ENCODE measurements at places on chromosomes 7 and 10. TPM values are rescaled to one million over a fixed set of nuclear protein-coding genes. Genes with fewer than 3 reads are reported as not detected.
A peak's percentile ranks its signal among the peaks of the same experiment; 100 is the strongest.

Gene TFR2
- total RNA-seq: 9.8 TPM

Gene FOXI2
- not detected for total RNA-seq

Gene UBTD1
- total RNA-seq: 0.75 TPM

Gene CDHR3
- total RNA-seq: 10.2 TPM

GRCh38 chr7:116315803-116316202, 105.5 kb downstream of the TES start:
- no peaks in the 10 kb centered on the region for H3K36me3 ChIP-seq
- no peak overlapping the region for H3K27ac ChIP-seq
- no peak overlapping the region for H3K4me3 ChIP-seq
- H3K27me3 ChIP-seq: no peaks in the 10 kb centered on the region

- H3K4me3 ChIP-seq: no peak overlapping the region
- no peak for DNase-seq
Measured at GRCh38 chr10:99754670-99755069, 22.6 kb downstream of the CUTC start.

DNA sequence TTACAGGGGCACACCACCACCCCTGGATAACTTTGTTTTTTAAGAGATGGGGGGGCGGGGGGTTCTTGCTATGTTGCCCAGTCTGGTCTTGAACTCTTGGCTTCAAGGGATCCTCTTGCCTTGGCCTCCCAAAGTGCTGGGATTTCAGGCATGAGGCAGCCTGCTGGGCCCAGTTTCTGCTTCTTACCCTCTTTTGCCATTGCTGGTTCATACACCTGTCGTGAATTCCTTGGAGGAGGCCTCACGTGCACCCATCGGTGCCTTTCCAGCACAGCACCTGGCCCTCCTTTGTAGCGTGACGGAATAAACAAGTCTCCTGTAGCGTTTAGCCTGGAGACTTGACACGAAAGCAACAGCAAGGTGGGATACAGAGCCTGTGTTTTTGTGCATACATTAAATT, 75.5 kb downstream of the CARD11 start:
- H3K27me3 ChIP-seq: no peaks in the 10 kb centered on the region
- no peak for DNase-seq
- H3K27ac ChIP-seq: no peak overlapping the region
- peaks cover 20% of the 10 kb centered on the region for H3K36me3 ChIP-seq
- peaks cover 25% of the 10 kb centered on the region for H3K4me1 ChIP-seq

DNA sequence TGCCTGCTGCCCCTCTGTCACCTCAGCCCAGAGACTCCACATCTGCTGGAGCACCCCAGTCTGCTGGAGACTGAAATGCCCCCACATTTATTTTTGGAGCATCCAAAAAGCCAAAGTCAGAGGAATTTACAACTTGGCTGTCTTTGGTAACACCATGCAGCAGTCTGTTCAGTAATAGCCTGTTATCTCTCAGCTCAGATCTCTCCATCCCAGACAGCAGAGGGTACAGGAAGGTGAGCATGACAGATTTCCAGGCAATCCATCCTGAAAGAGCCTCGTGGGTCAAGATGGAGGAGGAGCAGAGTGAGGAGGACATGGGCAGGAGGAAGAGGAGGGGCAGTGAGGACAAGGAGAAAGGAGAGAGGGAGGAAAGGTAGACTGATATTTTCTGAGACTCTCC, 55.9 kb downstream of the GRID1 start:
- no peak overlapping the region for H3K4me3 ChIP-seq

DNA sequence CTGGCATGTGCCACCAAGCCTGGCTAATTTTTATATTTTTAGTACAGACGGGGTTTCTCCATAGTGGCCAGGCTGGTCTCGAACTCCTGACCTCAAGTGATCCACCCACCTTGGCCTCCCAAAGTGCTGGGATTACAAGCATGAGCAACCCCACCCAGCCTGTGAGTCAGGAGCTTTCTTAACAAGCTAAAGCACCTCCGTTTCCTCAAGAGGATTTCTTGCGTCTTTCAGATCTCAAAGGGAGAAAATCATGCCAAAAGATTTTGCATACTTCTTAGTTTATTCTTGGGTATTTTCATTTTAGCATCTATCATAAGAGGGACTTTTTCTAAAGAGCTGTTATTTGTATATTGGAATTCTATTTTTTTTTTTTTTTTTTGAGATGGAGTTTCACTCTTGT, 47.9 kb upstream of the FOXK1 start:
- no peaks in the 10 kb centered on the region for H3K27me3 ChIP-seq
- no peak overlapping the region for H3K4me3 ChIP-seq
- no peaks in the 10 kb centered on the region for H3K4me1 ChIP-seq
- H3K27ac ChIP-seq: no peak overlapping the region
- no peaks in the 10 kb centered on the region for H3K36me3 ChIP-seq
- no peak for DNase-seq

DNA sequence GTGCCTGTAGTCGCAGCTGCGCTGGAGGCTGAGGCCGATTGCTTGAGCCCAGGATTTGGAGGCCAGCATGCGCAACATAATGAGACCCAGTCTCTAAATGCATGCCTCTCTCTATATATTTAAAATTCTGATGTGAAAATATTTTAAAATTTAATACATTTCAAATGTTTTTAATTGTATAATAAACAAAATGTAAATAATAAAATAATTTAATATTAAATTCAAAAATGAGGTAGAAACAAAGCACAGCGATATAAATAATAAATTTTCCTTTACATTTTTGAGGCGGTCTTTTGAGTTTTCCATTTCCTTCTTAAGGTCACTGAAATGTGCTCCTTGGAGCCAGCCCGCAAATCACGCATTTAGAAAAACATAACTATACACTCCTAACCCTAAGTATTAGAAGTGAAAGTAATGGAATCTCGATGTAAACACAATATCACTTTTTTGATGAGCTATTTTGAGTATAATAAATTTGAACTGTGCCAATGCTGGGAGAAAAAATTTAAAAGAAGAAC, 523 bp upstream of the CDK1 start:
- peak overlapping the region; percentile 72 for H3K4me3 ChIP-seq
- H3K4me1 ChIP-seq: peaks cover 7% of the 10 kb centered on the region
- H3K27ac ChIP-seq: no peak overlapping the region
- no peak for DNase-seq
- H3K36me3 ChIP-seq: no peaks in the 10 kb centered on the region

DNA sequence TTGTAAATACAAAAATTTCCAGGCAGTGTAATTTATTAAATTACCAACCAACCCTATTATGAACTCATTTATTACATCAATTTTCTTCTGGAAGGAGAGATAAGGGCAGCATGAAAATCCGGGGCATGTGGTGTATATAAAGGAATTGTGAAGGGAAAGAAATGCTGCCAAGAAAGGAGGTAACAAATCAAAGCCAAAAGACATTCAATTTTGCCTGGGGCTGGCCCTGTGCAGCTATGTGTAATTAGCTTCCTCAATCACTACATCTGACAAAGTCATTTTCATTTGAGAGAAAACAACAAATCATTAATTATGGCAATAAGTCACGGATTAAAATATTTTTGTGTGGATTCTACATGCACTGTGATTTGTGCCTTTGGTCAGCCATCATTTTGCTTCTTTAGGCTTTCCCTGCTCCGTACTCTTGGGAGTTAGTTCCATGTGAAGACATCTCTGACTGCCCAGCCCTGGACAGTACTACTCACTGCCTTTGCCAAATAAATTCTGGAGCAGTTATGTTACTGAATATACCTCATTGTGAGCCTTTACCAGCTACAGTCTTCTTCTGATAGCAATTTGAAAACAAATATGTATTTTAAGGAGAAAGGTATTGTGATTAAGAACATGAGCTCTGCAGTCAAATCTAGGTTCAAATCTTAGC, 191.7 kb downstream of the RELN start:
- H3K27me3 ChIP-seq: no peaks in the 10 kb centered on the region
- H3K27ac ChIP-seq: no peak overlapping the region
- no peaks in the 10 kb centered on the region for H3K4me1 ChIP-seq

GRCh38 chr7:36388423-36388822, 1.2 kb upstream of the ANLN start:
- H3K36me3 ChIP-seq: no peaks in the 10 kb centered on the region
- no peaks in the 10 kb centered on the region for H3K27me3 ChIP-seq
- H3K4me3 ChIP-seq: no peak overlapping the region

DNA sequence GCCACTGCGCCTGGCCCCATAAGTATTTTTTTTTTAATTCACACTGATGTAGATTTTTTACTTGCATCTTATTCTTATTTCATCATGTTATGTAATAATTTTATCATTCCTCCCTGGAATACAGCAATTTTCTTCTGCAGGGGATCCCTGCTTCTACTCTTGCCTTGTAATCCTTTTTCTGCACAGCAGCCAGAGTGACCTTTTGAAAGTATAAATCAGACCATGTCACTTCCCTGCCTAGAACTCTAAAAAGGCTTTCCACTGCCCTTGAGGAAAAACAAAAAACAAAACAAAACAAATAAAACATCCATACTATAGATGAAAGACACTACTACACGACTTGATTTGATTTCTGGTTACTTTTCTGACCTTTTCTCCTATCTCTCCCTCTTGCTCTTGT, 1334.7 kb downstream of the REEP3 start:
- H3K36me3 ChIP-seq: no peaks in the 10 kb centered on the region
- DNase-seq: no peak
- no peaks in the 10 kb centered on the region for H3K4me1 ChIP-seq
- no peak overlapping the region for H3K27ac ChIP-seq

- no peak overlapping the region for H3K4me3 ChIP-seq
- H3K27me3 ChIP-seq: no peaks in the 10 kb centered on the region
- no peak for DNase-seq
- H3K36me3 ChIP-seq: no peaks in the 10 kb centered on the region
- H3K4me1 ChIP-seq: no peaks in the 10 kb centered on the region
Measured at GRCh38 chr10:122056431-122057094, 67.6 kb downstream of the TACC2 start.

DNA sequence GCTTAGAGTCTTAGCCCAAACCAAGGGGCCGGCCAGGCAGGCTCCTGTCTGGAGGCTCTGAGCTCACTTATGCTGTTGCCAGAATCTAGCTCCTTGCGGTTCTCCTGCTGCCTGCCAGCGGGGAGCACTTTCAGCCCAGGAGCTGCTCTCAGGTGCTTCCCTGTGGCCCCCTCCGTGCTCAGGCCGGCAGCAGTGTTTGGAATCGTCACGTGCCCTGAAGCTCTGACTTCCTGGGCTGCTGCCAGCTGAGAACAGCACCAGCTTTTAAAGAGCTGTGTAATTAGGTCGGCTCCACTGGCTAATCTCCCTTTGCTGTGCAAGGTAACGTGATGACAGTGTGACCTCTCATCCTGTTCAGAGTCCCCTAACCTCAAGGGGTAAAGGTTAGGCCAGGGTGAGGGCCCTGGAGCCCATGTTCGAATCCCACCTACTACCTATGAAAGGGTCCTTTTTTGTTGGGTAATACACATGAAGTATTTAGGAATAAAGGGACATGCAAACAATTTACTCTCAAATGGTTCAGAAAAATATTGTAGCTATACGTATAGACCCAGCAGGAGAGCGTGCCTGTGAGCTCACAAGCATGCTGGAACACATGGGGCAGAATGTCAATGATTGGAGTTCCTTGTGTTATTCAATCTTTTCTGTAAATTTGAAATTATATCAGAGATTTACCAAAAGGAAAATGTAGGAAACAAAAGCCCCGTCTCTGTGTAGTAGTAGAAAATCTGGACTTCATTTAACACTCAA, 16.6 kb downstream of the ZNF862 start:
- H3K27me3 ChIP-seq: no peaks in the 10 kb centered on the region
- peaks cover 3% of the 10 kb centered on the region for H3K4me1 ChIP-seq
- H3K4me3 ChIP-seq: no peak overlapping the region
- no peak overlapping the region for H3K27ac ChIP-seq

DNA sequence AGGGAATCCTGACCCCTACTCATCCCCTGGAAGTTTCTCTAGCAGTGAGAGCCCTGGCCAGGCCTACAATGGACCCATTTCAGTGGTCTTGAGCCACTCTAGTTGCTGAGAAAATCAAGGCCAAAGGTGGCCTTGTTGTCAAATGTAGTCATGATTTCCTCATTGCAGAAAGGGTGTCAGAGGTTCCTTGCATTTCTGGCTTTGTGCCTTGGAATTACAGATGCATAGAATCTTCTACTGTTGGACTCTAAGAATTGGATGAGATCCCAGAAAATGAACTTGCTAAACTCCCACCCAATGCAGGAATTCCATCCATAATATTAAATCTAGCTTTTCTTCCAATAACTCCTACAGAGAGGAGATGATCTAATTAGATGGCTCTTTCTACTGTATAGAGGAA, 12.2 kb downstream of the CPA2 start:
- no peaks in the 10 kb centered on the region for H3K36me3 ChIP-seq
- no peak for DNase-seq
- no peaks in the 10 kb centered on the region for H3K27me3 ChIP-seq
- H3K4me3 ChIP-seq: no peak overlapping the region
- no peak overlapping the region for H3K27ac ChIP-seq

GRCh38 chr10:3773460-3774017, 11.5 kb downstream of the KLF6 start:
- H3K27ac ChIP-seq: no peak overlapping the region
- H3K36me3 ChIP-seq: peaks cover 42% of the 10 kb centered on the region
- no peaks in the 10 kb centered on the region for H3K27me3 ChIP-seq
- peaks cover 31% of the 10 kb centered on the region for H3K4me1 ChIP-seq
- no peak overlapping the region for H3K4me3 ChIP-seq

DNA sequence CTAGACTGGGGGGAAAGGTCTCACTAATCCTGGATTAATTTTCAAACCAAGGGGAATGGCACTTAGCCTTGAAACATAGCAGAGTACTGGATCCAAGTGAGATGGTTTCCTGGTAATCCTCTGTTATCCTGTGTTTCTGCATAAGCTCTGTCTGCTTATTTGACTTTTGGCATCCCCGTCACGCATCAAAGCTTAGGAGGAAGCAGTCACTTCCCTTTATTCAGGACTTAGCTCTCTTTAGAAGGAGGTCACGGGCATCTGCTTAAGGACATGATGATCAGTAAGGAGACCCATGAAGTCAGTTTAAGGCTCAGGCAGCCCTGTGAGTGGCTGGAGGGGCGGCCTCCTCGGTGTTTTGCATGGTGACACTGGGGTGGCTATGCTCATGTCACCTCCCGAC, 30.0 kb downstream of the TSPAN15 start:
- H3K36me3 ChIP-seq: no peaks in the 10 kb centered on the region
- H3K4me1 ChIP-seq: peaks cover 2% of the 10 kb centered on the region
- H3K27me3 ChIP-seq: no peaks in the 10 kb centered on the region
- H3K27ac ChIP-seq: no peak overlapping the region
- no peak for DNase-seq

DNA sequence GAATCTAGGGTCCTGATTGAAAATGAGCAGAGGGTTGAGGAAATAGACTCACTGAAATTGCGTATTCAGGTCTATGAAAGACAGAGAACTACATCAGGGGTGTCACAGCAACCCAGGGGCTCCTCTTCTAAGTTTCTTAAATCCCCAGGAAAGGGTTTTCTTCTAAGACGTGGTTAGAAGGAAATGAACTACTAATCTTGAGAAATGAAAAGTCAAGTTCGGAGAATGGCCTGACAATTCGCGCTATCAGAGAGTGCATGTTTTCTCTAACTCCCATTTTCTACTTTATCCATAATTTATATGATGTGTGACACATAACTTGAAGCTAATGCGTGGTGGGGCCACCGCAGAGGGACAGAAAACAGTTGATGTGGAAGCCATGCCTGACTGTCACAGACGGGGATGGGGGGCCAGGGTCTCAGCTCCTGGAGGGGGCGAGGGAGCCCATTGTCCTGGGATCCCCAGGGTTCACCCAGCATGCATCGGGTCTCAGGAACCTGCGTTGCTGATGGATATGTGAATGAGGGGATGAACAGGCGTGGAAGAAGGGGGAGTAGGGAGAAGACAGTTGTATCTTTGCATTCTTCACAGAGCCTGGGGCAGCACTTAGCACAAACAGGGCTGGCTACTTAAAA, 86.3 kb downstream of the PTPRE start:
- no peak overlapping the region for H3K4me3 ChIP-seq
- peaks cover 8% of the 10 kb centered on the region for H3K4me1 ChIP-seq
- DNase-seq: no peak
- no peaks in the 10 kb centered on the region for H3K27me3 ChIP-seq
- no peak overlapping the region for H3K27ac ChIP-seq
- no peaks in the 10 kb centered on the region for H3K36me3 ChIP-seq

GRCh38 chr7:132575982-132576720, at the start of gene PLXNA4:
Gene PLXNA4 (minus strand): TSS chr7:132576470. CDS start chr7:132508693, 67,777 bp downstream.
- H3K4me1 ChIP-seq: peaks cover 41% of the 10 kb centered on the region
- no peaks in the 10 kb centered on the region for H3K36me3 ChIP-seq
- no peak for DNase-seq
- peaks cover 51% of the 10 kb centered on the region for H3K27me3 ChIP-seq

Measured in natural killer cell (primary cell).